Effector memory CD8-positive, alpha-beta T cell (primary cell): ENCODE measurements at places on chromosomes 2 and 18.

GRCh38 chr2:107402330-107402729 lies 424.4 kb upstream of the RGPD4 start:
- H3K27me3 ChIP-seq = no peaks in the 10 kb centered on the region
- H3K27ac ChIP-seq = no peak overlapping the region
- no peak for DNase-seq

- no peaks in the 10 kb centered on the region for H3K4me1 ChIP-seq
- DNase-seq = no peak
- peaks cover 9% of the 10 kb centered on the region for H3K27me3 ChIP-seq
- H3K27ac ChIP-seq = no peak overlapping the region
These were observed 292.3 kb downstream of the ALPK2 start for GRCh38 chr18:58336605-58337004.

DNA sequence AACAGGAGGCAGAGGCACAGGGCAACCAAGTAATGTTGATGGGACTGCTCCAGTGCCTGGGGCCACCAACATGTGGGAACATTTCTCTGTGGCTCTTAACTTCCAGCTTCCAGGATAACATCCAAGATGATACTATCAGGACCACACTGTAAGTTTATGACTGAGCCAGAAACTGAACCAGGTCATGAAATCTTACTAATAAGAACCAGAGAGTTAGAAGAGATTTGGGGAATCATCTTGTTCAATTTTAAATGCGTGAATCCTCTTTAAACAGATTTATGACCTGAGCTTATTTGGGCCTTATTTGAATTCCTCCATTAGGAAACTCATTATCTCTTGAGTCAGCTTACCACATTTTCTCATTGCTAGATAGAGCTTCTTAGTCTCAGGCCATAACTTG lies 45.0 kb downstream of the MAP2 start:
- H3K27ac ChIP-seq = no peak overlapping the region
- no peaks in the 10 kb centered on the region for H3K27me3 ChIP-seq

DNA sequence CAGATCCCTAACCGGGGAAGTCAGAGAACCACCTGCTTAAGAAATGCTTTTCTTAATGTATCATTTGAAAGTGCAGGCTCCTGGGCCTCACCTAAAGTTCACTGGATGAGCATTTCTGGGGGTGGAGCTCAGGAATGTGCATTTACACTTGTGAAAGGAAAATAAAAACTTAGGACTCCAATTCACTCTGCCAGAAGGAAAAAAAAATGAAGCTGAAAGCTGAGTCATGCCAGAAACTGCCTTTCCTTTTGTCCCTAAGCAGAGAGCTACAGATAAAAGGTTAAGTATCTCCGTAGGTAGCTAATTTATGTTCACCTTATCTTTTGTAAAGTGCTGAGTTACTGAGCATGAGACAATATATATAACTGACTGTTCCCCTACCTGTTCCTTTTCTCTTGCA lies 229.5 kb upstream of the MEX3C start:
- peaks cover 19% of the 10 kb centered on the region for H3K27me3 ChIP-seq
- peaks cover under 1% of the 10 kb centered on the region for H3K36me3 ChIP-seq
- no peak for DNase-seq
- no peak overlapping the region for H3K4me3 ChIP-seq
- H3K4me1 ChIP-seq = peaks cover 6% of the 10 kb centered on the region

- H3K27me3 ChIP-seq = peaks cover 45% of the 10 kb centered on the region
- no peak overlapping the region for H3K27ac ChIP-seq
- no peak overlapping the region for H3K4me3 ChIP-seq
- peaks cover 12% of the 10 kb centered on the region for H3K36me3 ChIP-seq
- H3K4me1 ChIP-seq = peaks cover 14% of the 10 kb centered on the region
These were observed 51.9 kb upstream of the ODC1 start for GRCh38 chr2:10499911-10500521.

DNA sequence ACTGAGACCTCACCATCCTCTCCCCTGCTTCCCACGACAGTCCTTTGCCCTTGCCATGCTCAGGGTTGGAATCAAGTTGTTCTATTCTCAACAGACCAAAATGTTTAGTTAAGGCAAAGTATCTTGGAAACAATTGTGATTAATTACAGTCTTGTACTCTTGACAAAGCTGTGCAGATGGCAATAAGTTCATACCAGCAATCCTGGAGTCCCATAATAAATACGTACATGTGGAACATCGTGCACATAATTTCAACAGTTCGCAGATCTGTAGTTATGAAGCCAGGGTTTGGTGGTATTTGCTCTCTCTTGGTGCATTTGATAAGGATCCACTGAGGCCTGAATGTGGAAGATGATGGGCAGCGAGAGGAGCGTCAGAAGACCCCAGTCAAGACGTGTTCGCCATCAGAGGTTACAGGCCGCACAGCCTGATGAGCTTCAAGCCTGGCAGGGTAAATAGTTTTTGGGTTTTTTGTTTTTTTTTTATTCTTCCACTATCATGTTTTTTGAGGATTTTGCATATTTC lies 52.9 kb upstream of the EML6 start:
- H3K27ac ChIP-seq = no peak overlapping the region
- no peak overlapping the region for H3K4me3 ChIP-seq
- H3K27me3 ChIP-seq = no peaks in the 10 kb centered on the region
- DNase-seq = no peak
- no peaks in the 10 kb centered on the region for H3K4me1 ChIP-seq
- H3K36me3 ChIP-seq = peaks cover 53% of the 10 kb centered on the region

DNA sequence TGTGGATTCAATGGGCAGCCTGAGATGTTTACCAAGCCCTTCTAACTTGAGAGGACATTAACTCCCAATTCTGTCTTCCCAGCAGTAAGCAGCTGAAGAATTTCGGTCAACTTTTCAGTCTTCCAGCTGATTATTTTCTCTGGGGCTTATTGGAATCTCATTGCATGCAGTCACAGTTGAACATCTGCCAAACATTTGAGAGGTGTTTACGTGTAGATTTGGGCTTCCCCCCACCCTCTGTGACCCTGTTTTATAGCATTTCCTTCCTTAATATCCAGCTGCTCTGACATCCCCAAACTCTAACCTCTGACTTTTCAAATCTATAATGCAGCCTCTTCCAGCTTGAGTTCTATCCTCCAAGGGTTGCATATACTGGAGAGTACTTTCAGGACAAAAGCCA lies 16.5 kb upstream of the VIT start:
- peaks cover 53% of the 10 kb centered on the region for H3K27me3 ChIP-seq
- DNase-seq = no peak
- no peaks in the 10 kb centered on the region for H3K36me3 ChIP-seq
- no peak overlapping the region for H3K4me3 ChIP-seq
- peaks cover 2% of the 10 kb centered on the region for H3K4me1 ChIP-seq

DNA sequence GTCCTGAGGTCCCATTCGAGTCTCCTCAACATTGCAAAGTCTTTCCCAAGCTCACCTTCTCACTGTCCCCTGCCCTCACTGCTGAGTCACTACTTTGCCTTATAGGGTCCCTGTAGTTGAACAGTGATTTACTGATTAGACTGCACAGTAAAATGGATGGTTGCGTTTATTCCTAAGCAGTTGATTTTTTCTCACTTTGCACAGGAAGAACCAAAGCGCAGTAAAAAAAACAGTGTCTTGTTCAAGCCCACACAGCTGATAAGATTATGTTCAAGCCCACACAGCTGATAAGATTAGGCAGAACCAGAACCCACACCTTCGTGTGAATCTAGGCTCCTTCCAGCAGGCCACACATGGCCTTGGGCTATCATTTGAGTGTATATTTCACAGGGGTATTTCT lies 215.3 kb upstream of the COPS8 start:
- peaks cover 18% of the 10 kb centered on the region for H3K27me3 ChIP-seq
- peak overlapping the region; percentile 36 for H3K27ac ChIP-seq
- no peak for DNase-seq
- peaks cover 6% of the 10 kb centered on the region for H3K4me1 ChIP-seq
- no peak overlapping the region for H3K4me3 ChIP-seq
- H3K36me3 ChIP-seq = no peaks in the 10 kb centered on the region

- no peak for DNase-seq
- peaks cover 60% of the 10 kb centered on the region for H3K4me1 ChIP-seq
- H3K27ac ChIP-seq = peak overlapping the region; percentile 97
- H3K27me3 ChIP-seq = no peaks in the 10 kb centered on the region
These were observed 173.1 kb upstream of the STON1 start for GRCh38 chr2:48356701-48357325.

DNA sequence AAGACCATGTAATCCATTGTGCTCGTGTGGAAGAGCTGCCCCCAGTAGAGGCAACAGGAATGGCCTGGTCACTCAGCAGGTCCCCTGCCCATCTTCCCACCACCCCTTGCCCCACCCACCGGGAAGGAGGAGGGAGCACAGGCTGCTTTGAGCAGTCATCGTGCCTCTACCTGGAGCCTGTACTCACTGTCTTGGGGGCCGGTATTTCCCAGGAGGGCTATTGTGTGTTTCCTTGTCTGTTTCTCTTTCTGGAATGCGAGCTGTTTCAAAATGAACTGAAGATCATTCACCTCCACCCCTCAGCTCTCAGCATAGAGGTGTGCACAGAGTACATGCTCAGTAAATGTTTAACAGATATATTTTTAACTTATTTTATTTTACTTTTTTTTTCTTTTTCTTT lies 7.7 kb upstream of the AMMECR1L start:
- H3K4me1 ChIP-seq = no peaks in the 10 kb centered on the region
- H3K36me3 ChIP-seq = no peaks in the 10 kb centered on the region
- H3K27ac ChIP-seq = no peak overlapping the region
- no peak overlapping the region for H3K4me3 ChIP-seq
- no peaks in the 10 kb centered on the region for H3K27me3 ChIP-seq

GRCh38 chr2:55033076-55033742 lies 17.0 kb downstream of the RTN4 start:
- no peak overlapping the region for H3K4me3 ChIP-seq
- H3K27me3 ChIP-seq = no peaks in the 10 kb centered on the region
- peaks cover 42% of the 10 kb centered on the region for H3K4me1 ChIP-seq
- DNase-seq = no peak
- H3K36me3 ChIP-seq = peaks cover 7% of the 10 kb centered on the region

DNA sequence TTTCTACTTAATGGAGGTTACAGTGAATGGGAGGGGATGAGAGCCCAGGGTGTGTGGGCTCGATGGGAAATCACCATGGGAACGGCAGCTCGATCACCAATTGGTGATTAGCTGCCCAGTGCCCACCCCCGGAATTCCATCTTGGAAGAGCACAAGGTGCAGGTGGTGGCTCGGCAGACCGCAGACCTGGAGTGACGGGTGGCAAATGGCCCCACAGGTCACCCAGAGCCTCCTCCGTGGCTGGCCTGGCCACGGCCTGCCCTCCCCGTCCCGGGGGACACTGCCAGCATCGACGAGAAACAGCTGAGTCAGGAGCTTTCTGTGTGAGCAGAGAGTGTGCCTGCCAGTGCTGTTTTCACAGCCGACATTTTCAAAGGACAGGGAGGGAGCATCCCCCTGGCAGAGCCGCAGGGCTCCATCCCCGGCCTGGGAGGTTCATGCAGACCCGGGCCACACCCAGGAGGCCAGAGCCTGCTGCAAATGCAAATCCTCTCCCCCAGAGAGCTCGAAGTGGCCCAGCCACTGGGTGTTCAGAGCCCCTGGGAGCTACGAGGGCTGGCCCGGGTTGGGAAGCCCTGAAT lies 176.4 kb upstream of the MYT1L start:
- H3K4me3 ChIP-seq = no peak overlapping the region
- no peaks in the 10 kb centered on the region for H3K27me3 ChIP-seq
- H3K27ac ChIP-seq = no peak overlapping the region
- no peaks in the 10 kb centered on the region for H3K4me1 ChIP-seq
- no peaks in the 10 kb centered on the region for H3K36me3 ChIP-seq

DNA sequence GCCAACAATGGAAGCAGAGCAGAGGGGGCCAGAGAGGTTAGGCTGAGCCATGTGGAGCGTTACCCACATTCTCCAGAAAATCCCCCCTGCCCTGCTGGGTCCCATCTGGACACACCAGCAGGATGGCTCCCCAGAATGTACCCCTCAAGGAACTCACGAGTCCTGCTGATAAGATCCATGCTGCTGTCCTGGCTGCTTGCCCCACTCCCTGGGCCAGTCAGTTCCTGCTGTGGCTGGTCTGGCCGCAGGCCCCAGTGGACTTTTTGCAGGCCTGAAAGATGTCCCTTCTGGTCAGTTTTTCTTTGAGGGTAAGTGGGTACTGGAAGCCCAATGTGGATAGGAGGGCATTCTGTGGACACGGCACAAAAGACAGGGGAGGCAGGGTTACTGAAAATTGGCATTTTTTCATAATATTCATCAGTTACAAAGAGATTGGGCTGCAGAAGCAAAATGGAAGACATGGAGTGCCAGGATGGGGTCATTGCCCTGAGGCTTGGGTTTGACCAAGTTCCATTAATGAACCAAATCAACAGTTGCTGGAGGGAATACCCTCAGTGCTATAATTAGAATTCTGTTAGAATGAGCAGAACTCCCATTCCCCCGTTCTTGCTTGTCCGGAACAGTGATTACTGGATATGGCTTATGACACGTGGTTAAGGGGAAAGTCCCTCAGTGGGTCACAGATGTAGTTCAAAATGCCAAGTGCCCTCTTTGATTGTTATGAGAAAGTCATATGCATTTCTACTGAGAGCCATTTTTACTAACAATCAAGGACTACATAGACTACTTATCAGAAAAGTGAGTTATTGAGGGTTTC lies 38.7 kb downstream of the SLC4A5 start:
- H3K27ac ChIP-seq = no peak overlapping the region
- no peaks in the 10 kb centered on the region for H3K27me3 ChIP-seq
- no peak overlapping the region for H3K4me3 ChIP-seq
- DNase-seq = no peak
- no peaks in the 10 kb centered on the region for H3K36me3 ChIP-seq
- H3K4me1 ChIP-seq = no peaks in the 10 kb centered on the region

DNA sequence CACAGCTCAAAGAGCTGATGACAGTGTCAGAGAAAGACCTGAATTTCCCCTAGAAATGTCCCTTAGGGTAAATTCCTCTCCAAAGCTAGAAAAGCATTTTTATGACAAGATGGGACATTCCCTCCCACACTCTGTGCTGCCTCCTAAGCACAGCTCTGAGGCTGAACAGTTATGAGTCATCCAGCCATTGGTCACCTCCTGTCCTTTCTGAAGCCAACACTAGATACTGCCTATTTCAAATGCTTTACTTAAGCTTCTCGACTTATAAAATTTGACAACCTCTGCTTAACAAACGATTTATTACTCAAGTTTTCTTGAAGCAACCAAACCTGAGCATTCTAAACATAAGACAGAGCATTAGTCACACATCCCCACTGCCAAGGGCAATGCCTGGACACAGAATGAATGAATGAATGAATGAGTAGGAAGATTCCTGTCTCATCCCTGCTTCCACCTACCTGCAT lies 35.4 kb downstream of the B4GALT6 start:
- H3K4me3 ChIP-seq = no peak overlapping the region
- DNase-seq = no peak
- peaks cover 4% of the 10 kb centered on the region for H3K4me1 ChIP-seq
- H3K27ac ChIP-seq = no peak overlapping the region
- H3K36me3 ChIP-seq = peaks cover 2% of the 10 kb centered on the region
- peaks cover 36% of the 10 kb centered on the region for H3K27me3 ChIP-seq
